ENCODE measurements at places on chromosomes 3 and 15.

DNA sequence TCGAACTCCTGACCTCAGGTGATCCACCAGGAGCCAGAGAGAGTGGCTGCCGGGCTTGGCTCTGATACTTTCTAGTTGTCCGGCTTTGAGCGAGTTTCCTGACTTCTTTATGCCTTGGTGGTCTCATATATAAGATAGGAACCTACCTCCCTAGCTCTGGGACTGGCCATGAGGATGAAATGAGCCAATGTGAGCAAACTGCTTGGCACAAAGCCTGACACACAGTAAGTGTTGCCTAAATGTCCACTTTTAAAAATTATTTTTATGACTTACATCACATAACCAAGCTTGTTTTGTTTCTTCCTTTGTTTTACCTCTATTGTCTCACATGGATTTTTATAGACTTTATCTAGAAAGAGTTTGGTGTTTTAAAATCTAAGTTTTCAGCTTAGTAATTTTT lies 42.1 kb upstream of the CCDC174 start:
- DNase-seq, result no peak

DNA sequence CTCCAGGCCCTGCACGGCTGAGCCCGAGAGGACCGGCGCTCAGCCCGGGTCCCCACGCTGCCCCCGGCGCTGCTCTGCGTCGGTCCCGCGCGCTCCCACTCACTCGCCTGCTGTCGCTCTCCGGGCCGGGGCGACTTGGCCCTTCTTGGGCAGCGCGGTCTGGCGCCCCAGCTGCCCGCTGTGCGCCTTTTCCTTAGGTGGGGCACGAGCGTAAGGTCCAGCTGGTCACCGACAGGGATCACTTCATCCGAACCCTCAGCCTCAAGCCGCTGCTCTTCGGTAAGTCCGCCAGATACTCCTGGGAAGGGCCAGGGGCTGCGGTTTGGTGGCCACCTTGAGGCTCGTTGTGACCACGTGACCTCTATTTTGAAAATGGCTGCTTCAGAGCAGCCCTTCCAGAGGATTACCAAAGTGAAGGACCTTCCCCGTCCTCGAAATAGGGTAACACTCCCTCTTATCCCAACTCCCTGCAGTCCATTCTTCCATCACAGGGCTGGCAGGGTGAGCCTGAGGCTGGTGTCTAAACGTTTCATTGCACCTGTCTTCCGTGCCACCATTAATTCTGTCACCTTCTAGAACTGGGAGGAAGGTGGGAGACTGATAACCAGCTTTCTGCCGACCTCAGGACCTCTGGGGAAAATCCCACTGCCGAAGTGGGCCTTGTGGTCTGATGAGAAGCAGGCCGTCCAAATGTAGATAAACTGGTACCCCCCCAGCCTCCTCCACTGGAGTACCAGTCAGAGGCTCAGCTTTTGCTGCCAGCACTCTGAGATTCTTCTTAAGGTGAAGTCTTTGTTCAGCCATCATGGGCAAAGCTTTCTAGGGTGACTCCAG lies 812 bp downstream of the P4HTM start:
- no peak for DNase-seq

DNA sequence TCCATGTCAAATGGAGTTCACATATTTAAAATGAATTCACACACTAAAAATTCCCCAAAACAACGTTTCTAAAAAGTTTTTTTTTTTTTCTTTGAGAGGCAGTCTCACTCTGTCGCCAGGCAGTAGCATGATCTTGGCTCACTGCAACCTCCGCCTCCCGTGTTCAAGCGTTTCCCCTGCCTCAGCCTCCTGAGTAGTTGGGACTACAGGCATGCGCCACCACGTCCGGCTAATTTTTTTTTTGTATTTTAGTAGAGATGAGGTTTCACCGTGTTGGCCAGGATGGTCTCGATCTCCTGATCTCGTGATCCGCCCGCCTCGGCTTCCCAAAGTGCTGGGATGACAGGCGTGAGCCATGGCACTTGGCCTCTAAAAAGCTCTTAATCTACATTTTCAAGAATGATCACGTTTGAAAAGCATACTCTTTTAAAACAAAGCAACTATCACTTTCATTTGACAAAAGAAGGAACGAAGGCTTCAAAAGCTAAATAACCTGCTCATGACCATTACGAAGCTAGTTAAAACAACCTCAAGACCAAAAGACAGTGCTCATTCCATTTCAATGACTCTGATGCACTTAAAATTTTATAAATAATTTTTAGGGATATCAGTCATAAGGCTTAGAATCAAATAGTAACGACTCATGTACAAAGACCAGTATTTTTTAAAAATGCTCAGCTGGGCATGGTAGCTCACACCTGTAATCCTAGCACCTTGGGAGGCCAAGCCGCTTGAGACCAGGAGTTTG lies 5.5 kb downstream of the UBE3A start:
- DNase-seq, result no peak

DNA sequence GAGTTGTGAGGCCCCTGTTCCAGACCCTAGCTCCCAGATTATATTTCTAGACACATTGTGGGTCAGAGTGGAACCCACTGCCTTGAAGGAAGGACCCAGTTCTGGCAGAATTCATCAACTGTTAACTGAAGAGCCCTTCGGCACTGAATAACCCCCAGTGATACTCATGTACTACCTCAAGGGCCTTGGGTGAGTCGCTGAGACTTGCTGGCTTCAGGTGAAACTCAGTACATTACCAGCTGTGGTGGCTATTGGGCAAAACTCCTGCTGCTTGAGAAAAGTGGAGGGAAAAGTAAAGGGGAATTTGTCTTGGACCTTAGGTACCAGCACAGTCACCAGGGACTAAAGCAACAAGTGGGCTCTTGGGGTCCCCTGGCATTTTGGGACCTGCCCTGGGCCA lies 394.9 kb upstream of the EPHA3 start:
- no peak for DNase-seq

GRCh38 chr15:100100926-100101325 lies 240.8 kb downstream of the ADAMTS17 start:
- DNase-seq, result no peak

DNA sequence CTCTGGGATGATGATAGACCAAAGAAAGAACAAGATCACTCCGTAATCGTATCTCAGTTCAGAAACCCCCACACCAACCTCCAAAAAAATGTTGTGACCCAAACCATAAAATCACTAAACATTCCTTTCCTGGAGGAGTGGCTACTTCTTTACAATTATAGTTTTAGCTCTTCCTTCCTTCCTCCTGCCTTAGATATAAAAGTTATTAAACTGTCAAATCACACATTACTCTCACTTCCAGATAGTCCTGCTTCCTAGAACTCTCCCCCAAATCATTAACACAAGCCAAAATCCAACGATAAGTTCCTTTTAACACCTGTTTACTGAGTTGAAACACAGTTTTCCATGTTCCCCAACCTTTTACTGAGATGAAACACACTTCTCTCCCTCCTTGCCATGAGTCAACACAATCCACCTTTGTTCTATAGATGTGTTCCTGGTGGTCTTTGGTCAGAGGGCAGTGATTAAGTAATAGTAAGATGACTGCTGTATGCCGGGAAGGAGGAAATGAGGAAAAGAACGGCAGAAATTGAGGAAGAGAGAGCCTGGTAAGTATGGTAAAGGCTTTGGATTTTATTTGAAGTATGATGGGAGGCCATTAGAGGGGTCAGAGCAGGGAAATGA lies 8.3 kb upstream of the CRYGS start:
- no peak for DNase-seq

DNA sequence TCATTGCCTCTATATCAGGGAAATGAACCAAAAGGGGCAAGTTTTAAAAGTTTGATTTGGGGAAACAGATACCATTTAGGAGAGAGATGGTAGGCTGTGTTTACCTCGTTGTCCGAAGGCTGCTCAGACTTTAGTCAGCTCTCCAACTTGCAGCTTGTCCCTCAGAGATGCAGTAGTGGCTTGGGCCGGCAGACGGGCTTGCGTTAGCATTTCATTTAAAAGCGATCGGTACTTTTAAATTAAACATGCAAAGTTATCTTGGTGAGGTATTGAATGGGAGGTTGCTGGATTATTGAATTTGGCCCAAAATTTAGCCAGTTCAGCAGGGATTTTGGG lies 26.2 kb downstream of the EEFSEC start:
- no peak for DNase-seq

DNA sequence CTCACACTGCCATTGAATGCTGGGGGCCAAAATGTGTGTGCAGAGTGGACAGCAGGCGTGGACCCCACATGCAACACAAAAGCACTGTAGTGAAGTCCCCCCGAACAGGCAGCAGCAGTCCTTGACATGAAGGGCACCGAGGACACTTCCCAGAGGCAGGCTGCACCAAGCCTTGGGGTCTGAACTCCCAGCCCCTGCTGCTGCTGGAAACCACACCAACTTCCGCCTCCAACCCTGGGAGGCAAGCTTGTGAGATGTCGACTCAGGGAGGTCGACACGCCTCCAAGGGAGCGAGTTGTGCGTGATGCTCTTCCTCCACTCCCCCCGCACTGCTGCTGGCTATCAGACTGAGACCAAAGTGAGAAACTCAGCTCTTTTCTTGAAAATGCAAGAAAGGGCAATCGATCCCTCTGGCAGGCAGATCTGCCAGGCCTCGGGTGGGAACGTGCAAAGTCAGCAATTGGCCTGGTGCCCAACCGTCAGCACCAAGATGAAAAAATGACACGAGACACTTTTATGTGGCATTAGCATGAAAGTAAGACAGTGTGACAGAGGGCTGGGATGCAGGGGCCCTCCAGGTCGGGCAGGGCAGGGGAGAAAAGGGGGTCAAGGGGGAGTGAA lies 43.6 kb downstream of the WHAMM start:
- no peak for DNase-seq

DNA sequence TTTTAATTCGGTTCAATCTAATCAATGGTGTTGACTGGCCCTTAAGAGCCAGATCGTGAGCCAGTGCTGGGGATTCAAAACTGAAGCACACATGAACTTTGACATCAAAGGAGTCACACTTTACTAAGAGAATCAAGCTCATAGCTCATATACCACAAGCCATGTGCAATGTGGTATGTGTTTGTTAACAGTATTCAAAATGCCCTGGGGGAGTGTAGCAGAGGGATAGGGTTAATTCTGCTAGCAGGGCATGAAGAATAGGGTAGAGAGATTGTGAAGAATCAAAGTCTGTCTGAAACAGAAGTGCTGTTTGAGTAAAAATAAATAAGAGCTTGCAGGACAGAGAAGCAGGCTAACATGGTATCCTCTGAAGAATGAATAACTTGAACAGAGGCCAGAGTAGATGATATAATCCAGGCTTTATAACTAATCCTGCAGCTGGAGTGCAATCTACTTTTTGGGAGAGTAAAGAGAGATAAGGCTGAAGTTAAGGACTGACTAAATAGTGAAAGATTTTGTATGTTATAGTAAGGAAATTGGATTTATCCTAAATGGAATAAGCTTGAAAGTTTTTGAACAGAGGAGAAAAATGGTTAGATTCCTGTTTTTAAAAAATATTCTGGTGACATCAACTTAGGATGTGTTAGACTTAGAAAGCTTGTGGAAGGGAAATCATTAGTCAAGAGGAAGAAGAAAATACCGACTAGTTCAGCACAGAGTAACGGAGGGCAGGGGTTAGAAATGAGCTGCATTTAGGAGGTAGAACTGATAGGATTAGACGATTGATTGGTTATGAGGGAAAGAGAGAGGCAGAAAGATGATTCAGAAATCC lies 292.0 kb downstream of the NFKBIZ start:
- DNase-seq, result no peak

GRCh38 chr15:98505611-98506031 lies 142.7 kb upstream of the IGF1R start:
- DNase-seq, result no peak

- DNase-seq, result no peak
These were observed 194.6 kb downstream of the ADAMTSL3 start for GRCh38 chr15:83848315-83849050.

GRCh38 chr3:192641919-192642318 lies 85.4 kb downstream of the FGF12 start:
- DNase-seq, result no peak

DNA sequence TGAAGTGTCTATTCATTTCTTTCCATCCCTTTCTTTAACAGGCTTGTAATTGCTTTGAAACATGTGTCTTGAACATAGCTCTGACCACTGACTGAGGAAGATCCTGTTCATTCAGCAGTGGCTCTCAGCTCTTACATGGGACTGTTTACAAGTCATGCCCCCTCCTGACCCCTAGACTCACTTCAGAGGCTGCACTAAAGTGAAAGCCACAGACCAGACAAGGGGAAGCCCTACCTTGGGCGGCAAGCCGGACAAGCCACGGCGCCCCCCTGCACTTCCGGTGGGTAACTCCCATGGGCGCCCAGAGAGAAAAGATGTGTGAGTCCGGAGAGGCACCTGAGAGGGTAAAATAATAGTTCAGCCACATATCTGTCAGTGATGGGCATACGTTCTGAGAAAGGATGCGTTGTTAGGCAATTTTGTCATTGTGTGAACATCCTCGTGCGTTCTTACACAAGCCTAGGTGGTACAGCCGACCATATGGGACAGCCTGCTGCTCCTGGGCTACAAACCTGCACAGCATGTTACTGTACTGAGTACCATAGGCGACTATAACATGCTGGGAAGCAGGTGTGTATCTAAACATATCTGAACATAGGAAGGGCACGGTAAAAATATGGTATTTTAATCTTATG lies 116.2 kb downstream of the CHSY1 start:
- no peak for DNase-seq

GRCh38 chr3:49263159-49263889 lies 13.7 kb downstream of the C3orf62 start:
- DNase-seq, result no peak

- DNase-seq, result no peak
These were observed 26.7 kb downstream of the KCNMB2 start for GRCh38 chr3:178562947-178563232.

DNA sequence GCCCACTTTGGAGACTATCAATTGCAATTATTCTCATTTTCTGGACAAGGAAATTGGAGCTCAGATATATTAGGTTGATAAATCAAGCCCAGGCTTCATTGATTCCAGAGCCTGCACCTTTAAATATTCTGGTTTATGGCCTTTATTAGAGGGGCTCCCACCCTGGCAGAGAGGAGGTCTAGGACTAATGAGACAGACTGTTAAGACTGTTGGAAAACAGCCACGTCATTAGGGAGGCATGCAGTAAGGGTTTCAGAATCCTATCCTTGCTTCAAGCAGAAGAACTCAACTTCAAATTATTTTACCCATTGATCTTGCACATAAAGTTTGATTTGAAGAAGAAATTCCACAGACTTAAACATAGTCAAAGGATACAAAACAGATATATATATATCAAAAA lies 33.8 kb upstream of the KCNH8 start:
- DNase-seq, result no peak

DNA sequence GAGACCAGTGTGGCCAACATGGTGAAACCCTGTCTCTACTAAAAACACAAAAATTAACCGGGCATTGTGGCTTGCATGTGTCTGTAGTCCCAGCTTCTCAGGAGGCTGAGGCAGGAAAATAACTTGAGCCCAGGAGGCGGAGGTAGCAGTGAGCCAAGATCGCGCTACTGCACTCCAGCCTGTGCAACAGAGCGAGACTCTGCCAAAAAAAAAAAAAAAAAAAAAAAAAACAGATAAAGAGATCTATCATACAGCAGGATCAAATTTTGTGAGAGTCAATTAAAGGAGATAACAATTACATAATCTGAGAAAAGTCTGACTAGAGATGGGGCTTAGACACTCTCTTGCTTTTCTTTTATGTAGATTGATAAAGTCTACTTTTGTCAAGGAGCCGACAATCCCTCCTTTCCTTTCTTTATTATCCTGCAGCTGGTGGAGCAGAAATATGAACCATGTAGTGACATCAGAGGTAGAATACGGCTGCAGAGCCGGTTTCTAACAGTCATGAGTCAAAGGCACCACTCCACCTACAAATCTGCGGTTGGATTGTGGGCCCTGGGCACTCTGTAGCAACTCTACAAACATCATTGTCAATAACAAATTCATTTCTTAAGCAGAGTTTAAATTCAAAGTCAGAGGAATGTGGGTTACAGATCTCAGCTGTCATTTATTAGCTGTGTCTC lies 9.0 kb downstream of the C2CD4A start:
- DNase-seq, result no peak
